Activated T-cell treated with anti-CD3 and anti-CD28 coated beads, Interleukin-2, amount 50 U/mL, for 72 hours (primary cell): ENCODE measurements at places on chromosomes 3 and 15. TPM values are rescaled to one million over a fixed set of nuclear protein-coding genes. Genes with fewer than 3 reads are reported as not detected.

The CHRM5 gene
- not detected for total RNA-seq

GRCh38 chr3:42852441-42852840 lies 23.2 kb downstream of the CYP8B1 start:
- peaks cover 2% of the 10 kb centered on the region for H3K4me1 ChIP-seq
- no peak overlapping the region for H3K27ac ChIP-seq
- DNase-seq: no peak
- H3K4me3 ChIP-seq: no peak overlapping the region
- peaks cover 7% of the 10 kb centered on the region for H3K27me3 ChIP-seq

DNA sequence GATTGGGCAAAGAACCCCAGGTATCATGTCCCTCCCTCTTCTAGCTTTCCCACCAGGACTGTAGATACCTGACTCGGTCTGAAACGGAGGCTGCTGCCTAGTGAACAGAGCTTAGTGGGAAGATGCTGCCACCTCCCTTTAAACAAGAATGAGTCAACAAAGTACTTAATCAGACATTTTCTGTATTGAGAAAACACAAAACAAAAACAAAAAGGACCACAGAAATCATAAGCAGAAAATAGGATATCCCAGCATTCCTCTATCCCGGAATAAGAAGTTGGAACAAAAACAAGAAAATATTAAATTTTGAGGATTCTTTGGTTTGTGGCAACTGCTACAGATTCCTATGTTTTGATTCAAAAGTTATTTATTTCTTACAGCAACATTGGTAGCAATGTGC lies 51.7 kb upstream of the COL8A1 start:
- H3K27me3 ChIP-seq: peaks cover 10% of the 10 kb centered on the region
- no peak overlapping the region for H3K4me3 ChIP-seq
- DNase-seq: no peak
- H3K27ac ChIP-seq: no peak overlapping the region
- no peaks in the 10 kb centered on the region for H3K4me1 ChIP-seq
- no peaks in the 10 kb centered on the region for H3K36me3 ChIP-seq

GRCh38 chr3:123909785-123910184 lies 25.7 kb upstream of the MYLK start:
- no peaks in the 10 kb centered on the region for H3K27me3 ChIP-seq
- no peak overlapping the region for H3K4me3 ChIP-seq
- H3K4me1 ChIP-seq: no peaks in the 10 kb centered on the region
- no peak overlapping the region for H3K27ac ChIP-seq

GRCh38 chr3:135083179-135083578 lies 288.1 kb downstream of the EPHB1 start:
- H3K27ac ChIP-seq: no peak overlapping the region
- no peak for DNase-seq
- no peaks in the 10 kb centered on the region for H3K36me3 ChIP-seq
- H3K4me3 ChIP-seq: no peak overlapping the region

- no peak overlapping the region for H3K27ac ChIP-seq
- no peak for DNase-seq
- H3K36me3 ChIP-seq: no peaks in the 10 kb centered on the region
- H3K27me3 ChIP-seq: peaks cover under 1% of the 10 kb centered on the region
Measured at GRCh38 chr3:110568246-110568645, 503.4 kb upstream of the NECTIN3 start.

- H3K4me3 ChIP-seq: no peak overlapping the region
- H3K36me3 ChIP-seq: peaks cover 2% of the 10 kb centered on the region
- H3K27me3 ChIP-seq: peaks cover 58% of the 10 kb centered on the region
- H3K4me1 ChIP-seq: peaks cover 12% of the 10 kb centered on the region
- no peak overlapping the region for H3K27ac ChIP-seq
Measured at GRCh38 chr15:76330080-76330680, 6.4 kb upstream of the ISL2 start.

DNA sequence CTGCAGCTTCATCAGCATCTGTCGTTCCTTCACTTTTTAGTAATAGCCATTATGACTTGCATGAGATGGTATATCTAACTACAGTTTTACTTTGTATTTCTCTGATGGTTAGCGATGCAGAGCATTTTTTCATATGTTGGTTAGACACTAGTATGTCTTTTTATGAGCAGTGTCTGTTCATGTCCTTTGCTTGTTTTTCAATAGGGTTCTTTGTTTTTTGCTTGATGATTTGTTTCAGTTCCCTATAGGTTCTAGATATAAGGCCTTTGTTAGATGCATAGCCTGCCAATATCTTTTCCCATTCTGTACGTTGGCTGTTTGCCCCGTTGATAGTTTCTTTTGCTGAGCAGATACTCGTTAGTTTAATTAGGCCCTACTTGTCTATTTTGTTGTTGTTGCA lies 487.2 kb upstream of the BCHE start:
- H3K27ac ChIP-seq: no peak overlapping the region
- no peak overlapping the region for H3K4me3 ChIP-seq
- no peaks in the 10 kb centered on the region for H3K4me1 ChIP-seq
- no peaks in the 10 kb centered on the region for H3K27me3 ChIP-seq
- no peaks in the 10 kb centered on the region for H3K36me3 ChIP-seq
- DNase-seq: no peak

GRCh38 chr15:44882499-44882968 lies 74.0 kb upstream of the TERB2 start:
- H3K4me3 ChIP-seq: peak overlapping the region; percentile 71
- H3K36me3 ChIP-seq: peaks cover 10% of the 10 kb centered on the region
- DNase-seq: peak; percentile 76

GRCh38 chr3:79766496-79767193 lies 1.2 kb downstream of the ROBO1 start:
- H3K4me3 ChIP-seq: no peak overlapping the region
- no peaks in the 10 kb centered on the region for H3K27me3 ChIP-seq
- H3K4me1 ChIP-seq: no peaks in the 10 kb centered on the region
- DNase-seq: no peak
- no peak overlapping the region for H3K27ac ChIP-seq

The EHHADH gene
- total RNA-seq: 5.3 TPM

The CD200R1 gene
- total RNA-seq: 2.2 TPM

The FYCO1 gene
- 25.1 TPM for total RNA-seq

DNA sequence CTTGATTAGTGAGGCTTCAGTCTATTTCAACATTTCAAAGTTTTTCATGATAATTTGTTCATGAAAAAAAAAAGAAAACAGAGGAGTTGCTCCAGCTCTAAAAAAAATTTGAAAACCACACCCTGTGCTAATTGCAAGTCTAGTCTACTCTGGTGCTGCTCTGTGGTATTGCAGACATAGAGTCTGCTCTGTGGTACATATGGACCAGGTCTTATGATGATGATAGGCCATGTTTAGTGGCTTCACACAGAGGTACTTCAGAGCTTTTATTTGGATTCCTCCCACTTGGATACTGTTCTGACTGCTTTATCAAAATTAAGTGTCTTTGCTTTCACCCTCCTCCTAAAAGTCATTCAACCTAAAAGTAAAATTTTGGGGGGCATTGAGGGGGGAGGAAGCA lies 160.8 kb downstream of the ALCAM start:
- H3K36me3 ChIP-seq: no peaks in the 10 kb centered on the region
- DNase-seq: no peak
- no peak overlapping the region for H3K27ac ChIP-seq
- H3K27me3 ChIP-seq: no peaks in the 10 kb centered on the region
- H3K4me3 ChIP-seq: no peak overlapping the region
- H3K4me1 ChIP-seq: peaks cover 22% of the 10 kb centered on the region
